Activated naive CD4-positive, alpha-beta T cell (primary cell): ENCODE measurements at places on chromosomes 13 and 19.

DNA sequence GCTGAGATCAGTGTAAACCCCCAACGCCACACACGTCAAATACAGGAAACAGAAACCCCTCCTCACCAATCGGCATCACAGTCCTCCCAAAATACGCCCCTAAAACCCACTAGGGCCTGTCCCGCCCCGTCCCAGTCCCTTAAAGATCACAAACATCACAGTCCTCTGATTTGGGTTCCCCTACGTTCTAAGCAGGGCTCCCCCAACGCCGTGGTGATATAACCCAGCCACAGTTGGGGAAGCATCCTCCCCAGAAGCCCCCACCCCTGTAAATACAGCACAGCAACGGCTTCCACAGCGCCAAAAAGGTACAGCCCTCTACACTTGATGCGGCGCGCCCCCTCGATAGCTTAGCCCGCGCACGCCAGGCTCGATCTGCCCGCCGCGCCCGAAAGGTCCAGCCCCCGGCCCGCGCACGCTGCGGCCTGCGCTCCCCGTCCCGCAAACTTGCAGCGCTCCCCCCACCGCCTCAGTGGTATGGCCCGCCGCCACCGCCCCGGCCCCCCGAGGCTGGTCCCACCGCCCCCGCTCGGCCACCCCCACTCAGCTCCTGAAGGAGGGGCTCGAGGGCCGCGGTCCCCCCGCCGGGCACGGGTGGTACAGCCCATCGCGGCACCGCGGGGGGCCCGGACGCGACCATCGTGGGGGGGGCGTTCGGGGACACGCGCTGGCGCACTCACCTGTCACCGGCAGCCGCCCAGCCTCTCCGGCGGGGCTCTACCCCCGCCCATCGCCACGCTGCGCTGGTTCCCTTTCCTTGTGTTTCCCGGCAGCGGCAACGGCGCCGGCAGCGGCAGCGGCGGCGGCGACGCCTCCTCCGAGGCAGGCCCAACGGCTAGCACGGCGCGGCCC, at the start of gene AKT2:
Gene AKT2 (minus strand): TSS at position 845 of the 852 bp plus-strand sequence. CDS start 20,078 bp downstream, outside the sequence.
- peak; percentile 59 for DNase-seq

DNA sequence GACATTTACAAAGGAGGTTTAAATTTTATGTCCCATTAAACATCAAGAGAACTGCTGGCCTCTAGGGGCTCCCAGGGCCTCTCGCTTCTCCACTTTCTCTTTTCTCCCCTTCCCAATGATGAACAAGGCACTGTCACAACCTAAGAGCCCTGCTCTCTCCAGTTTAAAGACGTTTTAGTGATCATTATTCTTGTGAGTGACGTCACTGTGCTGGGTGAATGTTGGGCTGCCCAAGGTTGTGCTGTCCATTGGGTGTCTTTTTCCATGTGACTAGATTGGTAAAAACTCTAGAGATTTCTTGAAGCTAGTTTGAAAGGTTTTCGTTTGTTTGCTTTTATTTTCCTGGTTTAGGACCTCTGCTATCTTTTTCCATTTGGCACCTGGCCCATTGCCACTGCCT, 602.6 kb downstream of the PCDH9 start:
- no peak for DNase-seq

DNA sequence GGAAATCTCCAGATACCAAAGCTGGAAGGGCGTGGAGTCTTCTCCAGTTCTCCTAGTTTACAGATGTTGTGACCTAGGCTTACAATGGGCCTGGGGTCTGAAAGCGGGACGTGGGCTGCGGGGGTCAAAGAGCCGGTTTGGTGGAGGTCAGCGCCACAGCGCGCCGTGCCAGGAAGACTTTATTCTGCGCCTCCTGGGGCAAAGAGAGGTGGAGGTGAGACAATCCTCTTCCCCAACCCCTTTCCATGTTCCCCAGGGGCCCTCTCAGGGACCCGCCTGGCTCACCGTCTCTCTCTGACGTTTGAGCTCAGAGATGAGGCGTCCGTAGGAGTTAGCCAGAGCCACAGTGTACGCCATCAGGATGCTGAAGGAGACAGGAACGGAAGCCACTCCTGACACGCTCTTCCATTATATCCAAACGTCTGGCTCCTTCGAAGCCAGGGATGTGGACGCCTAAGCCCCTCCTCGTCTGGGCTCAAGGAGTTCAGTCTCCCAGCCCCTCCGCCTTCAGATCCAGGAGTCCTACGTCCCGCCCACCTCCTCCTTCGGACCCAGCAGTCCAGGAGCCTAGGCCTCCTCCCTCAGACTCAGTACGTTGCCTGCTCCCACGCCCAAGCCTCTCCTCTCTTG, 776 bp upstream of the LENG1 start:
- DNase-seq = no peak

DNA sequence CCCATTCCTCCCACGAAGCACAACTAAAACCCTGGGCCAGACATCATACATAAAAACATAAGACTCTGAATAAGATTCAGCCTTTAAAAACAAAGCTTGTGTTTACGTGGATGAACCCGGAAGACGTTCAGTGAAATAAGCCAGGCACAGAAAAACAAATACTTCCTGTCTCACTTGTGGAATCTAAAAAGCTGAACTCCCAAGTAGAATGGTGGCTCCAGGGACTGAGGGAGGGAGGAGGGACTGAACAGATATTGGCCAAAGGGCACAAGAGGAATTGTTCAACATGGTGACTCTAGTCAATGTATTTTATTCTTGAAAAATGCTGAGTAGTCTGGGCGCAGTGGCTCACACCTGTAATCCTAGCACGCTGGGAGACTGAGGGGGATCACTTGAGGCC, 35.7 kb upstream of the TPM4 start:
- DNase-seq = no peak

GRCh38 chr13:46288570-46289259, 77.0 kb downstream of the LRRC63 start:
- no peak for DNase-seq

- DNase-seq = no peak
These were observed 5.9 kb upstream of the C1QTNF9B start for GRCh38 chr13:23902975-23903905.

DNA sequence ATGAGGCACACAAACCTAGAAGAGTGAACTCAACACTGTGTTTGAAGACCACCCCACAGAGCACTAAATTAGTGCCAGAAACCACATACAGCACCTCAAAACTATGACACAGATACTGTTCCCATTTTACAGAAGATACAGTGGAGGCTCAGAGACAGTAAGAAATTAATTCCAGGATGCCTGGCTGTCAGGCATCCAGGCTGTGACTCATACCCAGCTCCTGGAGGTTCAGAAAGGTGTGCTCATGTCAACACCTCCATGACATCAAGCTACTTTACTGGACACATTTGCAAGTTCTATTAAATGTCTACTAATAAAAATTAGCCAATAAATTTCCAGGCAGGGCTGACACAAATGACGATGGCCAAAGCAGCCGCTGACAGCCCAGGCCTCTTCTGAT, 176.3 kb downstream of the ABCC4 start:
- DNase-seq = no peak

DNA sequence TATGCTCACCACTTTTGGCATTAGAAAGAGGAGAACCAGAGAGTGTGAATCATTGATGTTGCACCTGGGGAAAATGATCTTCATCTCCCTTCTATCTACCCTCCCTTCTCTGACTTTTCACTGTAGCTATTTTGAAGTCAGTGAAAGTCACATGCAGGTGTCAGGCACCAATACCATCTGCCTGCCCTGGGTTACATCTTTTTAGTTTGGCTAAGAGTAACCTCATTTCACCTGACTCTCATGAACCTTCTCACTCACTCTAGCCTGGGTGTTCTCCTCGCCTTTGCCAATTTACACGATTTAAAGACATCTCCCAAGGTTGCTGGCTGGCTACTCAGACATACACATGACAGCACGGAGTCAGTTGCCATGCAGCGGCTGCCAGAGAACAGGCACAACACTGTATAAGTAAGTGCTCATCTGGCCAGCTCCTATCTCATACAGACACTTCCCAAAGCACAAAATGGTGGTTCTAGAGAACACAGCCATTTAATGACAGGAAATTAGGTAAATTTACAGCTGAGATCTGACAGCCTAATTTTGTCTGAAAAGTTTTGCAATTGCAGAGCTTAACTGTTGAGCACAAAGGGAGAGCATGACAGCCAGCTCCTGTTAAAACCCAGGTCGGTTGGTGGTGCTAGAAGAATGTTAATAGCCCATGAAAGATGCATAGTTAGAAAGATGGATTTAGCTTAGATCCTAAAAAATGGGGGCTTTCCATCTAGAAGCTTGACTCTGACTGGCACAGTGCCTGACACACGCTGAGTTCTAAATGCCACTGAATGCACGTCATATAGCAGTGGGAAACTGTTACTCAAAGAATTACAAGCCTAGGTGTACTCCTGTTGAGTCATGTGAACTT, 32.5 kb downstream of the LCP1 start:
- DNase-seq = no peak

DNA sequence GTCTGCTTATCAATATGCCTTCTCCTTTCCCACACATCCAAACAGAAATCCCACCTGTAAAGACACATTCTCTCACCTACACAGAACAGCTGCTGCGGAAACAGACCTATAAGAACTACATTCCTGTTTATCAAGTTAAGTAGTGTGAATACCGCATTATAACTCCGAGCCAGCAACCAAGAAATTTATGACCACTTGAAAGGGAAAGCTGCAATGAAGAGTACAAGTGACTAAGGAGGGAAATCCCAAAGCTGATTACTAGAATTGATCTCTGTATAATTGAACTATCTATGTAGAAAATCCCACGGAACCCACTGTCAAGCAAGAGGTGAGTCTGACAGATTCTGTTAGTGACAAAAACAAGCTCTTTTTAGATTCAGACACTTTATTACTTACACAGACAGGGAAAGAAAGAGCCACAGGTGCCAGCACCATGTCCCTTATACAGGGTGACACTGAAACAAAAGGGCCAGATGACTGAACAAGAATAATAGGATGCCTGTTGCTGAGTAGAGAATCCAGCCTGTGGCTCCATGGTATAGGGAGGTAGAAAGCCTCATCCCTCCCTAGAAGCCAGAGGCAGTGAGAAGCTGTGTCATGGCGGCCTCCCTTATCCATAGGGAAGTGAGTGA, 1.6 kb upstream of the IGFL4 start:
- no peak for DNase-seq

DNA sequence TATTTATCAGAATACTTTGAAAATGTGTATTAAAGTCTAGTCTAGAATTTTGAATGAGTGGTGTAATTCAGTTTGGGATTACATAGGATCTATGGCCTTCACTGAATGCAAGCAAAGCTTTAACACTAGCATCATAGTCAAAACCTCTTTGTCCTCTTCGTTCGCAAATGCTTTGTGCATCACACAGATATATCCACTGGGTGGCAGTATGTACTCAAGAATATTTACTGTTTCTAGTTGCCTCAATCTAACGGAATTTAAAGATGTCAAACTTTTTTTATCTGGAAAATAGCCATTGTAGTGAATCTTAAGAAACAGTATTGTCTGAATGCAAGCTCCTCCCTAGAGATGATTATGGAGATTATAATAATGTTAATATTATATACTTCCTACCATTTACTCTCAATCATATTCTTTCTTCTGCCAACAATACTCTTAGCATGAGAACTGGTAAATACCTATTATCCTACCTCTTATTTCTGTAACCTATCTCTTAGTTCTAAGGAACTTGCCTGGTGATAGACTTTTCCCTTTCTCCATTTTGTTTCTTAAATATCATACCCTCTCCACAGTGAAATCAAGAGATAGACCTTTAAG, 25.8 kb downstream of the LACC1 start:
- no peak for DNase-seq

- no peak for DNase-seq
These were observed 876 bp downstream of the SACS start for GRCh38 chr13:23432626-23433025.

- DNase-seq = no peak
These were observed 376.4 kb upstream of the ZNF507 start for GRCh38 chr19:31969016-31969415.

DNA sequence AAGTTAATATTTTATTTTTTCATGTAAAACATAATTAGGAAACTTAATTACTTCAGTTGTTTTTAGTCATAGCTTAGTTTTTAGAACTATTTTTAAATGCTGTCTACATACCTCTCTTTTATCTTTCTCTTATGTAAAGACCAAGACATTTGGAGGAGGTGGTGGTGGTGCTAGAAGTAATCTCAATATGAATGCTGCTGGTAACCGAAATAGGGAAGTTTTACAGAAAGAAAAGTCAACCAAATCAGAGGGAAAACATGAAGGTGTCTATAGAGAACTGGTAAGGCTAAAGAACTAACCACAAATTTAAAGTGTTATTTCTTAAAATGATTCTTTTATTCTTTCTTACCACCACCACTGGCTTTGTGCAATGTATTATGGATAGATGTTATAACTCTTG, 97.3 kb downstream of the TDRD3 start:
- no peak for DNase-seq

- no peak for DNase-seq
These were observed 2.2 kb downstream of the CAPS start for GRCh38 chr19:5916181-5916708.

GRCh38 chr13:112248406-112248760, 127.8 kb upstream of the SPACA7 start:
- no peak for DNase-seq

DNA sequence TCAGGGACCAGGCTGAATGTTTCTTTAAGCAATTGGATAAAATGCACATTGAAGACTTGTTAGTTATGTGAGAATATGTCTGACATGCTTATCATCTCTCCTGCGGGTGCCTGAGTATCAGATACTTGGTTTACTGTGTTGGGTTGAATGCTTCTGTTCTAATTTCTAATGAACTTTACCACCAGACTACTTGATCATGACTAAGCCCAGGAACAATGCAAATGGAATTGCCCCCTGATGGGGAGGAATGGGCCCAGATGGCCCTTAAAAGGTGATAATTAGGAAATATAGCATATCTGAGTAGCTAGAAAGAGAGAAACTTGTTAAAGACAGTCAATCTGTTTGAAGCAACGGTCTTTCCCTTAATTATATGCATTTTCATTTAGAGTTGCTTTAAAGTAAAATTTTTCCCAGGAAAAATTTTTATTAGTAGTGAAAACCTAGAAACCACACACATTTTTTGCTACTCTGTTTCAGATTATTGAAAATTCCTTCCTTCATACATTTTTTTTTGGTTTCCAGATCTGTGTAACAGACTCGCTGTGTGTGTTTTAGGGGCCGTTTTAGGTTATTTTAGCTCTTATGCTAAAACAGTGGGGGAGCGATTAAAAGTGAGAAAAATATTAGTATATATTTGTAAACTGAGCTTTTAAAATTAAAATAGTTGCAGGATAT, 186.6 kb downstream of the TM9SF2 start:
- no peak for DNase-seq

DNA sequence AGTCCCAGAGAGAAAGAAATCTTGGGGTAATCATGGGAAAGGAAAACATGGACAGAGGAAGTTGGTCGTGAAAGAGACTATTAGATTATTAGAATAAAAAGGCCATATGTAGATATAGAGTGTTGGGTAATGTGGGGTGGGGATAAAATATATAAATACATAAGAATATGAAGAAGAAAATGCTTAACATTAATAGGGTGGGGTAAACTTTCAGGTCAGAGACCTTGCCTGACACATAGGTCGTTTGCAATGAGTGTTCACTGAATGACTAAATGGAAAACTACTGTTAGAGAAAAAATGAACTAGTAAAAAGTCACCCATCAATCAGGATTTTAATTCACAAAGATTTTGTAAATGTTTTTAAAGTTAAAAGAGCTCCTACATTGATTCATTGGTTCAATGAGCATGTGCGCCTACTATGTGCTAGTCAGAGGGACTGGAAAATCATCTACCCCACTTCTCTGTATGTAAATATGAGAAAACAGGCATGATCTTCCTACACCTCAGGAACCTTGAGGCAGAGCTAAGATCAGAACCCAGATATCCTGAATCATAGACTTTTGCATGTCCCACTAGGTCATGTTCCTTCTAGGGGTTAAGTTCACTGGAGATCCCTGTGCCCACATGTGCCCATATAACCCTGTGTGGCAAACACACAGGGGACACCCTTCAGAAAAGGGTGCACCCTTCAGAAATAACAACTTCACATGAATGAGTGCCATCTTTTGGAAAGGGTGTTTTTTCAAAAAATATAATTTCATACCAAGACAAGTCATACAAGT, 24.6 kb upstream of the KLF12 start:
- DNase-seq = no peak
